ENCODE measurements at places on chromosomes 7 and 10.
A peak's percentile ranks its signal among the peaks of the same experiment; 100 is the strongest.

GRCh38 chr10:130179640-130180039 lies 43.4 kb downstream of the GLRX3 start:
- peak; percentile 60 for DNase-seq

DNA sequence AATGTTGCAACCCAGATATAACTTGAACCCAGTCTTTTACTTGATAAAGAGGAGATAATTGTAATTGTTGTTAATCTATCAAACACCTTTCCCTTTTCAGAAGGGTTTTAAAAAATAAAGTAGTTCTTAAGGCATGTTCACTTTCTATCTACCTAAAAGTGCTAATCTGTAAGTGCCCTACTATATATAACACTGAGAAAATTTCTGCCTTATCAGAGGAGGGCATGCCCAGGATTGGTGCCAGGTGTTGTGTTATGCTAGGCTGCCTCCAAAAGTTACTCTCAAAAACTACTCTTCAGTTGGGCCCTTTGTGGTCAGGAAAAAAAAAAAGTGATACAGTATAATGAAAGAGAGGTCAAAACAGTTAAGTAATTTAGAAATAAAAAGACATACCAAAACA lies 36.3 kb downstream of the SMNDC1 start:
- no peak for DNase-seq

- DNase-seq = no peak
Measured at GRCh38 chr10:62511238-62511637, 137.1 kb downstream of the ZNF365 start.

DNA sequence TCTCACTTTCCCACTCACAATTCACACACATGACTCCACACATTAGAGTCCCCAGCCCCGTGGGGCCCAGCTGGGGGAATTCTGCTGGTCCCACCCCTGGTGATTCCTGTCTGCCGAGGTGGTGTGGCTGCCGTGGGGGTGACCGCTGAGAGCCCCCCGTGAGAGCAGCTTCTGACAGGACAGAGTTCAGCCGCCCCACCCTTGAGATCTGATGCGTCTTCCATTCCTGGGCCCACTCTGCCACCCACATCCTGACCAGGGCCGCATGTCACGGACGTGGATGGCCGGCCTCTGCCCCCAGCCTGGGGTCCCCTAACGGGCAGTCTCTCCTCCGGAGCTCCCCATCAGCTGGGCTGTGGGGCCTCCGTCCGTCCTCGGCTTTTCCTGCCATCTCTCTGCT lies 240.1 kb upstream of the PITRM1 start:
- no peak for DNase-seq

DNA sequence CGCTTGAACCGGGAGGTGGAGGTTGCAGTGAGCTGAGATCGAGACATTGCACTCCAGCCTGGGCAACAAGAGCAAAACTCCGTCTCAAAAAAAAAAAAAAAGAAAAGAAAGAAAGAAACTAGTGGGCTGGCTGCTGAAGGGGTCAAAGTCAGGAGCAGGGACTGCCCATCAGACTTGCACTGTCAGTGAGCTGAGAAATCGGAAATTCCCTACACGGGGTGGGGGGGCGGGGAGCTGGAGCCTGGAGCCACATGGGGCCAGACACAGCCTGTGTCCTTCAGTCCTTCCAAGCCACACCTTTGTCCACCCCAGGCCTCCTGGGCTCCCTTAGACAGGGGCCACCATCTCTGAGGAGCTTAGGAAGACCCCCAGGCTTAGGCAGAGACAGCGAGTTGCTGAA lies 34.5 kb downstream of the SRRM3 start:
- no peak for DNase-seq

GRCh38 chr10:126407831-126408230 lies 19.6 kb upstream of the ADAM12 start:
- peak; percentile 34 for DNase-seq

All from AG08395 (cell line).